Smooth muscle cell of the pulmonary artery (primary cell): ENCODE measurements at places on chromosomes 4 and X. TPM values are rescaled to one million over a fixed set of nuclear protein-coding genes. Genes with fewer than 3 reads are reported as not detected.

Gene GRIA3
- total RNA-seq, result 8.4 and 21.5 TPM in 2 replicates

Gene DCLK2
- 6.9 and 14.2 TPM in 2 replicates for total RNA-seq

Gene NAP1L2
- total RNA-seq, result 1.2 and 1.3 TPM in 2 replicates

Gene CLDN34
- not detected in 2 replicates for total RNA-seq

Gene RAB33A
- 5.1 and 9.0 TPM in 2 replicates for total RNA-seq

Gene POU4F2
- total RNA-seq, result not detected in 2 replicates

Gene ZFP42
- 0.13 TPM in 1 of 2 replicates, not detected in the other for total RNA-seq

Gene CTBP1
- 243 and 255 TPM in 2 replicates for total RNA-seq

Gene HTRA3
- total RNA-seq, result 5.1 and 5.4 TPM in 2 replicates

Gene PAGE1
- total RNA-seq, result not detected in 2 replicates

Gene FHL1
- 114 and 268 TPM in 2 replicates for total RNA-seq

Gene RHOH
- not detected in 2 replicates for total RNA-seq

Gene CSTF2
- 13.6 and 15.5 TPM in 2 replicates for total RNA-seq

Gene ADAM29
- total RNA-seq, result not detected in 2 replicates
